Mammary microvascular endothelial cell (primary cell): ENCODE measurements at places on chromosomes 3 and 15. TPM values are rescaled to one million over a fixed set of nuclear protein-coding genes. Genes with fewer than 3 reads are reported as not detected.

UQCC5 gene
- 0.59 and 9.9 TPM in 2 replicates for total RNA-seq

GOLGA8O gene
- not detected in 2 replicates for total RNA-seq

GHRL gene
- 0.20 and 0.53 TPM in 2 replicates for total RNA-seq

UROC1 gene
- total RNA-seq: not detected in 2 replicates

CPEB1 gene
- not detected in 2 replicates for total RNA-seq

UPK1B gene
- not detected in 2 replicates for total RNA-seq
